ENCODE measurements at places on chromosomes 6 and 20.

DNA sequence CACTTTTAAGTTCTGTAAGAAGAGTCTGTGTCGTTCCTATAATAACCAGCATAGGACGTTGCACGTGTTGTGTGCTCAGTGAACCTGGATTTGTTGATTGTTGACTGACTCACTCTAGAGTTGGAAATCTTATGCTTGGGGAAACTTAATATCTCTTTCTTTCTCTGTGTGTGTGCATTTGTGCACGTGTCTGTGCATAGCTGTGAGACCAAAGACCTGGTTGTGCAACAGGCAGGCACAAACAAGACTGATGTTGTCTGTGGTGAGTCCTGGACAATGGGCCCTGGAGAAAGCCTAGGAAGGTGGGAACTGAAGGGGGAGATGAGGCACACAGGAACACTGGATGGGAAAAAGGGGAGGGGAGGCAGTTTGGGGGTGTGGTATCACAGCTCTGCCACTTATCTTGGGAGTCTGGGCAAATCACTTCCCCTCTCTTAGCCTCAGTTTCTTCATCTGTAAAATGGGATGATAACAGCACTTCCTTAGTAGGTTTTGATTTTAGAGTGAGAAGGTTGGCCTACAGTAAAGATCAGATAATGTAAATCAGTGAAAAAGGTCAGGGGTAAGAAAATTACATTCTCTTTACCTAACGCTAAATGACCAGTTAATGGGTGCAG lies 8.4 kb downstream of the CD40 start:
- DNase-seq: peak; percentile 67

- DNase-seq: no peak
Observed at GRCh38 chr6:35931120-35931561, 10.2 kb upstream of the SRPK1 start.

DNA sequence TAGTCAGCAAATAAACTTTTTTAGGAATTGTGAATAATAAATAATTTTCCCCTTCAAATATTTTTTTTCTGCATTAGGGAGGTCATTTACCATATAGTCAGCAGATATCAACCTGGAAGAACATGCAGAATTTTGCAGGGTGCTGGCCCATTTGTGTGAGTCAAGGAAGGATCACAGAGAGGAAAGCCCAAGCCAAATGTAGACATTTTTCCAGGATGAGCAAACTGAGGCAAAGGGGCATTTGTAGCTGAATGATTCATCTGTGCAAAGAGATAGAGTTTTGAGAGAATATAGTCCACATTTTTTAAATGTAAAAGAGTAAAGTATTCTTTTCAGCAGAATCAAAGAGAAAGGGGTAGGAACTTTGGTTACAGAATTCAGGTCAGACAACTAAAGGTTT lies 555.5 kb upstream of the MARCKS start:
- DNase-seq: peak; percentile 57

DNA sequence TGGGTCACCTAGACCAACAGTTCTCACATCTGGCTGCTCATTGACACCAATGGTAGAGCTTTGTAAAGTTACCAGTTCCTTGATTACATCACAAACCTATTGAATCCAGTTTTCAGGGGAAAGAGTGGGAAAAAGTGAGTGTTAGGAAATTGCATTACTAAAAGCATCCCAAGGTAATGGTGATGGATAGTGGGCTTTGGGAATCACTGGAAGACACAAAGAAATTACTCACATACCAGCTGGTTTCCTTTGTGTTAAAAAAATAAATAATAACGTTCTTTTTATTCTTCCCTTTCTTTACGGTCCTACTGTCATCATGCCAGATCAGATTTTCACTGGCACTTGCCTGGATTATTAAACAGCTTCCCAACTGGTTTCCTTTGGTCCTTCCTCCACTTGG lies 370.7 kb downstream of the RFPL4B start:
- DNase-seq: no peak

DNA sequence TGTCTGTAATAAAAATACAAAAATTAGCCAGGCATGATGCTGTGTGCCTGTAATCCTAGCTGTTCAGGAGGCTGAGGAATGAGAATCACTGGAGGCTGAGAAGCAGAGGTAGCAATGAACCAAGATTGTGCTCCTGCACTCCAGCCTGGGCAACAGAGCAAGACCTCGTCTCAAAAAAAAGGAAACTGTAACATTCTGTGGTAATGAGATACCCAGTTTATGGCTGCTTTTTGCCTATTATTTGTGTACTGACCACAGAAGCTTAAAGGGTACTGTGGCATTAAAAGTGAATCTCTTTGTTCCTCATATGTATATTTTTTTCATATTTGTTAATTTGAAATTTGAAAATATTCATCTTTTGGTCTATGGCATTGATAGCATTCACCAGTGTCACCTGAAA lies 185.4 kb downstream of the UST start:
- no peak for DNase-seq

DNA sequence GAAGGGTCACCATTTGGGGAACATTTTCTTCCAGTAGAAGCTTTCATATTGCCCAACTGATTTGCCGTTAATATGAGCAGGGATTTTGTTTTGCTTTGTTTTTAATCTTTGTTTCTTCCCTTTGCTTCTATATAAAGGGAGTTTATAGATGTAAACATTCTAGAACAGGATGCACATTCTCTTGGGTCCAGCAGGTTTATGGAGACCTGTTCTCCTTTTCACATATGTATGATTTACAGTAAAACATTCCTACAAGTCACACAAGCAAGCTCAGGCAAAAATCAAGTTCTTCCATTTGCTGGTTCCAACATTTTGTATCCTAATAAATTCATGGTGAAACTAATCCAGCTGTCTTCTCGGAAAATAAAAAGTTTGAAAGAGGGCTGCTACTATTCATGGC lies 1082.4 kb upstream of the FLRT3 start:
- no peak for DNase-seq

GRCh38 chr20:36246401-36246800 lies 10.1 kb downstream of the AAR2 start:
- no peak for DNase-seq

DNA sequence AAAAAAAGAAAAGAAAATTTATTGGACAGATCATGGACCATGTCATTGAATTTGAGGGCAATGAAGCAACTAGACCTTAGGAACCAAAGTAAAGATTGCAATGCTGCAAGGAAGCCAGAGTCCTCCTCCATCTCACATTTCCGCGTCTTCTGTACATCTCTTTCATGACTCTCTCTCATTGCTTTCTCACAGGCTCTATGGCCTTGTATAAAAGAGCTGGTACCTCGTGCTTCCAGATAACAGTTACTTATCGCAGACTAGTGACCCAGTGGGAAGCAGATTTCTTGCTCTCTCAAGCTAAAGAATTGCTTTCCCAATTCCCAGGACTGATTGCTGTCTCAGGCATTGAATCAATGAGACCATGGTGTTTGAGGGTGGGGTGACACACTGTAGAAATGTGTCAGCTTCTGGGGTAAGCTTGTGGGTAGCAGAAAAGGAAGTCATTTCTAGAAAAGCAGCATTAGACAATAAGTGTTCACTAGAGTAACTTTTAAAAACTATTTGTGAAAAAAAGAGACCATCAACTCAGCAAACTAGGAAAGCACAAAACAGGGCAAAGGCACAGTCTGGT lies 635.3 kb downstream of the UTRN start:
- DNase-seq: no peak

GRCh38 chr6:26524722-26525370 lies 13.3 kb upstream of the HMGN4 start:
- DNase-seq: no peak

DNA sequence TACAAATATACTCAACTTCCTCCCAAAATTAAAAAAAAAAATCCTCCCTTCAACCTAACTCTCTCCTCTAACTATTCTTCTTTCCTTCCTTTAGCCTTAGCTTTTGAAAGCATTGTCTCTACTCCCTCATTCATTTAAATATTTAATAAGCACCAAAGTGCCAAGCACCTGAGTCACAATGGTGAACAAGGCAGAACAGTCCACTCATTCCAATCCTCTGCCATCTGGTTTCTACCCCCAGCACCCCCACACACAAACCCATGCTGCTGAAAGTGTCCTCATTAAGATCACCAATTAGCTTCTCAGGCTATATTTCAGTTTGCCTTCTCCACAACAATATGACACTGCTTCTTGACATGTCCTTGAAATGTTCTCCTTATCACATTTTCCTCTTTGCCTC lies 76.3 kb downstream of the DTNBP1 start:
- no peak for DNase-seq

- DNase-seq: no peak
Observed at GRCh38 chr6:96900873-96901272, 3.2 kb upstream of the NDUFAF4 start.

GRCh38 chr6:6626187-6626586 lies 37.7 kb downstream of the LY86 start:
- no peak for DNase-seq

DNA sequence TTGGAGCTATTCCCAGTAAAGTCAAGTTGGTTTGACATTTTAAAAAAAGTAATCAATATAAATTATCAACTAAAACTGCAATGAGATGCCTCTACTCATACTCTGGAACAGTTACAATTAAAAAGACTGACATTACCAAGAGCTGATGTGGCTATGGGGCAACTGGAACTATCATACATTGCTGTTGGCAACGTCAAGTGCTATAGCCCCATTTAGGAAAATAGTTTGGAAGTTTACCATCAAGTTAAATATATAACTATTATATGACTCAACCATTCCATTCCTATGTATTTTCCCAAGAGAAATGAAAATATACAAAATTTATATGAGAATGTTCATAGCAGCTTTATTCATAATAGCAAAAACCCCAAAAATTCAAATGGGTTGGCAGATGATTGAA lies 111.4 kb upstream of the HDGFL1 start:
- DNase-seq: peak; percentile 18

DNA sequence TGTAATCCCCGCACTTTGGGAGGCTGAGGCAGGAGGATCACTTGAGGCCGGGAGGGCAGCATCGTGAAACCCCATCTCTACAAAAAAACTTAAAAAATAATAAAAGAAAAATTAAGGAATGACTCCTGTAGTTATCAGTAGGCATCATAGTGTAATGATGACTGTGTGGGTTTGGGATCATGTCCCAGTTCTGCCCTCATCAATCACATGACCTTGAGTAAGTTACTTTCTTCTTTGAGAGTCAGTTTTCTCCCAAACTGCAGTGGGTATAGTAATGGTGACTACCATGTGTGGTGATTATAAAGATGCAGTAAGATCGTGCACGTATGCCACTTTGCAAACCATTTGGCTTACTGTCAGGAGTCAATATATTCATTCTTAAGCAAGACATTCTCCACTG lies 89.2 kb downstream of the TXNDC5 start:
- no peak for DNase-seq

GRCh38 chr6:160252073-160252813 lies 6.4 kb downstream of the SLC22A2 start:
- DNase-seq: no peak

- DNase-seq: no peak
Observed at GRCh38 chr6:158868122-158868480, 48.9 kb upstream of the EZR start.

- DNase-seq: peak; percentile 22
Observed at GRCh38 chr6:7727946-7728854, 2.3 kb downstream of the BMP6 start.

DNA sequence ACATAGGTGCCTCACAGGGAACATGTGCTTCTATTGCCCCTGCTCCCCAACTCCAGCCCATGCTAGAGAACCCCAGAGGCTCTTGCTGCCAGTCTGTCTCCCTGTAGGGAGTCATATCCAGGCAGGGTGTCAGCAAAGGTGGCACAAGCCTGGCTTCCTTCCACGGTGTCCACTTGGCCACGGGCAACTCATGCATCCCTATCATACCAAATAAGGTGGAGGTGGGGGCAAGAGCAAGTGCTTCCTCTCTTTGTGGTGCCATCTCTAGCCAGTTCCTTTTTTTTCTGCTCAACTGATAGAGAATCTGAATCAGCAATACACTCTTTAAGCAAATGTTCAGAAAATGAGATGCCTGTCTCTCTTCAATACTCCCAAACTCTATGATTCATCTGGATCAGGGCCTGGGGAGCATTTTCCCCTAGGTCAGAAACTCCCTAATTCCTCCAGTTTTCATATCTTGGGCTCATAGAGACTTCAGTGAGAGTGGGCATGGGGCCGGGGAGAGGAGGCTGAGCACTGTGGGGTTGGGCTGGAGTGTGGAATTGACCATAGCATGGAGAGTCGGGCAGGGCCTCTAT lies 105.1 kb upstream of the GPR6 start:
- DNase-seq: no peak

DNA sequence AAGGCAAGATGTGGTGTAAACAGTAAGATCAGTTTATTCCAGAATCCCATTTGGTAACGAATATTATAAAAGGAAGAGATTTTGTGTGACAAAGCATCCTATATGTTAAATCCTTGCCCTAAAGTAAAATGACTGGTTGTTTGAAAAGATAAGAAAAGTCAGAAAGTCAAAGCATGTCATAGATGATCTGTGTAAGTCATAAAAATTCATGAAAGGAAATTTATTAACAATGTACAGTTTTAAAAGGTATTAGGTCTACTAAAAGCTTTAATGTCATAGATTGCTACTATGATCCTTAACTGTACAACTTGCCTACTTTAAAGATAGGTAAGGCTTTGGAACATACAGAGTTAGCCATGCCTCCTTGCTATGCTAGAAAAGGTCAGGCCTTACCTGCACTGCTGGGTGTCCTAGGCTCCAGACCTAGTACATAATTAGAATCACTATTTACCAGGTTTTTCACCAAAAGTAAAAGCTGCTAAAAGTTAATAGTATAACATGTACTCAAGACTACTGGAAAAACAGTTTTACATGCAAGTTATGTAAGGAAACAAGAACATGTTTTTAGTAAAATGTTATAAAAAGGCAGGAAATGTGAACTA lies 1090.1 kb upstream of the ADGRB3 start:
- no peak for DNase-seq

DNA sequence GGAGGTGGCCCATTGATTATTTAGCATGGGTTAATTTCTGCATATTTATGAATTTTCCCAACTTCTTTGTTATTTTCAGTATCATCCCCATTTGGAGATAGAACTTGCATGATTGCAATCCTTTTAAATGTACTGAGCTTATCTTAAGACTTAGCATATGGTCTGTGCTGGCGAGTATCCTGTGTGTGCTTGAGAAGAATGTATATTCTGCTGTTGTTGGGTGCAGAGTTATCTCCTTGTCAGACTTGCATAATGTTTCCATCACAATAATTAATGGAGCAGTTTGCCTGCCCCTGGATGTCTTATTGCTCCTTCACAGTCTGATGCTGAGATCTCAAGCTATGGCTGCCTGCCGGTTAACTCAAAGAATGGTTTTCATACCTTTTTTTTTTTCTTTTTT lies 112.6 kb downstream of the CDYL start:
- DNase-seq: no peak

GRCh38 chr20:11372876-11373790 lies 544.6 kb upstream of the BTBD3 start:
- no peak for DNase-seq

DNA sequence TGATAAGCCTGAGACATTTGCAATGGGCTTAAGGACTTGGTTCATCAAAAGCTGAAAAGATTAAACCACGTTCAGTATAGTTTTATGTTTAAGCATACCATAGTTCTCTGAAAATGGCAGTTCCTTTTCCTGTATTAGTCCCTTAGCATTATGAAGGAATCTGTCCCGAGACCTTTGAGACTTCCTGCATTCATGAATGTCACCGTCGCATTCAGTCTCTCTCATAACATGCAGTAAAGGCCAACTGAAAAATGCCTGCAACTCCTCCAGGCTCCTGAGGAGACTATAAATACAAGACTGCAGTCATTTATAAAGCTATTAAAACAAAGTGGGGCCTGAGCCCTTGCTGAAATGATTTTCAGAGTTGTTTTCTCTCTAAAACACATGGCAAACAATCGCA lies 129.1 kb downstream of the SYCP2 start:
- DNase-seq: no peak

GRCh38 chr6:146357578-146358430 lies 185.8 kb upstream of the RAB32 start:
- peak; percentile 78 for DNase-seq
